ENCODE measurements at places on chromosomes 11 and 22.

DNA sequence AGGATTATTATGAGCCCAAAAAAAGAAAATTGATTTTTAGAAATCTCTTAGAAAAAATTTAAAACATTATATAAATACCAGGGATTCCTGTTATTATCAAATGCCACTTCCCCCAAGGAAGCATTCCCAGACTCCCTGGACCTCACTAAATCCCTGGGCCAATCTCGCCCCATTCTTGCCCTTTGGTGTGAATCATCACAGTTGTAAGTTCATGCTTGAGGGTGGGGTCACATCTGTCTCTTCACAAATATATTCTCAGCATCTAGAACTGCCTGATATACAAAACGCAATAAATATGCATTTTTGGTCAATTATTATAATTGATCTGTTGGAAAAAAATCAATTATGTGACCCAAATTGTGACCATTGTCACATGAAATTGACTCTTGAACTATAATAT is 8.3 kb upstream of the OR4D6 start:
- no peak for DNase-seq

GRCh38 chr11:90601261-90601660 is 378.4 kb upstream of the CHORDC1 start:
- no peak for DNase-seq

GRCh38 chr11:206002-206384 is 1.2 kb downstream of the BET1L start:
- DNase-seq, result no peak

DNA sequence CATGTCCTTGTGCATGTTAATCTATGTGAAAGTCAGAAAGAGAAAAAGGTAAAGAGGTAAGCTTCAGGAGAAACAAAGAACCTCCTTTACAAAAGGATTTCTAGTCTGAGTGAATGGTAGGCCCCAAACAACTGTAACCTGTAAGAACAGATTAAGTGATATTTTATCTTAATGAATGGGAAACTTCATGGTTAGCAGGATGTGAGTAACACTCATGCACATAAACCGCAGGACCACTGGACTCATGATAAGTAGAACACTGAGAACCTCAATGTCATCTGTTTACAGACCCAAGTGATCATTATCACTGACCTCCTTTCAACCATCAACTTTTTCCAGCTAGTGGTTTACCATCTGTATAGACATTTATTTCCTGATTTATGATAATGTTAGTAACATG is 19.9 kb downstream of the OR8G5 start:
- DNase-seq, result no peak

DNA sequence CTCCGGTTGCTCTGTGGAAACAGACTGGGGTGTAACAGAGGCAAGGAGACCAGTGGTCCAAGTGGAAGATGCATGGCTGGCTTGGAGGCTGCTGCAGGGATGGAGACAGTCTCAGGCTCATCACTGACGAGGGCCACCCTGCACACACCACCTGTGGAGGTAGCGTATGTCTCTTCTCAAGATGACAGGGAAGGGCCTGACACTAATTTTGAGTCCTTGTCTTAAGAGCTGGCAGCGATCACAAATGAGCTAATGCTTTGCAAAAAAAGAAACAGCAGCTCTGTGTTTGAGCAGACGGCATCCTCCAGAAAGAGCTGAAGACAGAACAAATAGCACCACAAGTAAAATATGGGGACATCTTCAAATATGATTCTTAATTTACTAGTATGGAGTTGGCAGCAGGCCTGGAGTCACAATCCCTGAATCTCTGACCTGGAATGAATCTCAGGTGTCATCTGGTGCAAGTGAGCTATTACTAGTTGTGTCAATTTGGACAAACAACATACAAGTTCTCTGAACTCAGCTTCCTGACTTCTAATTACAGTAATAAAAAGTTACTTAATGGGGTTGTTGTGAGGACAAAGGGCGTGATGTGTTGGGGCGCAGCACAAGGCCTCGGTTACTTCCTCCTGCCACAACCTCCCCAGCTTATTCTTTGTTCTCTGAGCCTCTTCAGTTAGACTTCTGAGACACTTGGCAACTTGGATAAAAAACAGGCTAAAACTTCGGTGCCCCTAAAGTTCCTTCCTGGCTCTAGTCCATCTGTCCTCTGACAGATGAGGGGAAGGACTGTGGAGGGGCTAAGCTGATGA is 95.2 kb upstream of the BID start:
- no peak for DNase-seq

- DNase-seq, result no peak
Observed at GRCh38 chr11:460331-461199, 10.5 kb downstream of the PTDSS2 start.

GRCh38 chr11:47536915-47537314 is 16.0 kb downstream of the CELF1 start:
- no peak for DNase-seq

GRCh38 chr11:61540528-61540927 is 32.0 kb downstream of the LRRC10B start:
- DNase-seq, result no peak

- DNase-seq, result peak; percentile 51
Observed at GRCh38 chr11:11028017-11028692, 170.3 kb upstream of the ZBED5 start.

DNA sequence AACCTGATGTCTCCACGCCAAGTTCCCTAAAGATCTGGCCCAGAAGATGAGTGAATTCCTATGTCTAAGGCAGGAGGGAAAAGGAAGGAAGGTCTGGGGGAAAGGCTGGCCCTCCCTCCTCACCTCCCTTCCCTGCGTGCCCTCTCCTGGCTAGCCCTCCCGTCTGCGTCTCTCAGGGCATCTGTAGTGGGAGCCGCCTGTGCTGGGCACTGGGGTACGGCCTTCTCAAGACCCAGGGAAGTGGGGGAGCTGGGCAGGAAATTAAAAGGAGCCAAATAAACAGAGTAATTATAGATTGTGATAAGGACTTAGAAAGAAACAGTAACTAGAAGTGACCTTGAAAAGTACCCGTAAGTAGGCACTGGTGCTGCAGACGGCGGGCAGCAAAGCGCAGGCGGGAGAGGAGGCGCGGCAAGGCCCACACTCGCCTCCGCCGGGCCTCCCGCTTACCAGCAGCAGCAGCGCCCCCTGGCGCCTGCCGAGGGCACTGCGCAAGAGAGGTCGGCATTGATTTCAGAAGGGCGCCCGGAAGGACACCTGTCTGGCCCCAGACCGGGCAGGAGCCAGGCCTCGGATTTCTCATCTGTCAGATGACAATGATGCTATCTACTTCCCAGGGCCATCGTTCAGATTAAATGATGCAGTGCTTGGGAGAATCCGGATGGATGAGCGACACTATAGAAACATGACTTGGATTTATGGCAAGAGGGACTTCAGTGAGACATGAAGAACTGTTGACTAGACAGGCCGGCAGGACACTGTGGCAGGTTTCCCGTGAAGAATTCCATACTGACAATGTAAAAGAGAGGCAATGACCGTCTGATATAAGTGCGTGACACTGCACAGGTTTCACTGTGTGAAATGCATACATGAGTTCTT is 7.3 kb downstream of the KCNJ1 start:
- DNase-seq, result no peak

GRCh38 chr11:12215181-12215593 is 104.8 kb downstream of the MICAL2 start:
- no peak for DNase-seq

DNA sequence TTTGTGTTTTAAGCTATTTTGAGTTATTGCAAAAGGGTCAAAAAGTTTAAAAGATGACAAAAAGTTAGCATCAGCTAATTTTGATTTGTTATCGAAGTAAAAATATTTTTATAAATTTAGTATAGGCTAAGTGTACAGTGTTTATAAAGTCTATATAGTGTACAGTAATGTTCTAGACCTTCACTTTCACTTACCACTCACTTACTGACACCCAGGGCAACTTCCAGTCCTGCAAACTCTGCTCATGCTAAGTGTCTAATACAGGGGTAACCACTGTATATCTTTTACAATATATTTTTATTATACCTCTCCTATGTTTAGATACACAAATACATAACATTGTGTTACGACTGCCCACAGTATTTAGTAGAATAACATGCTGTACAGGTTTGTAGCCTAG is 59.7 kb downstream of the PDGFD start:
- no peak for DNase-seq

GRCh38 chr11:133156986-133157745 is 375.1 kb downstream of the OPCML start:
- DNase-seq, result no peak

GRCh38 chr22:30291058-30291892 is 2.0 kb upstream of the CASTOR1 start:
- DNase-seq, result no peak

DNA sequence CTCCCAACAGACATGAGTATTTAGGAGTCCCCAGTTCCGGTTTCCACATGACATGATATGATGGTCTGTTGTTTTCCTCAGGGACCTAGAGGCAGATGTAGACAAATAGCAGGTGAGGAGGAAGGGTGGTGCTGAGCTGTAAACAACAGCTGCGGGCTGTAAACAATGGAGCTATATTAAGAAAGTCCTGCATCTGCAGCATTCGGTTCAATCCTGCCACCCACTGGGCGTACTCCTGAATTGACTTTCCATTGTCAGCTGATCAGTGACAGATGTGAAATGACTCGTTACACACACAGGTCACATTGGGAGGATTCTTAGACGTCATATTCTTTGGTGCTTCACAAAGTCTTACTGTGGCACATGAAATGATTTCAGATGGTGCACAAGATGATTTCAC is 26.8 kb upstream of the RAG1 start:
- DNase-seq, result peak; percentile 15

DNA sequence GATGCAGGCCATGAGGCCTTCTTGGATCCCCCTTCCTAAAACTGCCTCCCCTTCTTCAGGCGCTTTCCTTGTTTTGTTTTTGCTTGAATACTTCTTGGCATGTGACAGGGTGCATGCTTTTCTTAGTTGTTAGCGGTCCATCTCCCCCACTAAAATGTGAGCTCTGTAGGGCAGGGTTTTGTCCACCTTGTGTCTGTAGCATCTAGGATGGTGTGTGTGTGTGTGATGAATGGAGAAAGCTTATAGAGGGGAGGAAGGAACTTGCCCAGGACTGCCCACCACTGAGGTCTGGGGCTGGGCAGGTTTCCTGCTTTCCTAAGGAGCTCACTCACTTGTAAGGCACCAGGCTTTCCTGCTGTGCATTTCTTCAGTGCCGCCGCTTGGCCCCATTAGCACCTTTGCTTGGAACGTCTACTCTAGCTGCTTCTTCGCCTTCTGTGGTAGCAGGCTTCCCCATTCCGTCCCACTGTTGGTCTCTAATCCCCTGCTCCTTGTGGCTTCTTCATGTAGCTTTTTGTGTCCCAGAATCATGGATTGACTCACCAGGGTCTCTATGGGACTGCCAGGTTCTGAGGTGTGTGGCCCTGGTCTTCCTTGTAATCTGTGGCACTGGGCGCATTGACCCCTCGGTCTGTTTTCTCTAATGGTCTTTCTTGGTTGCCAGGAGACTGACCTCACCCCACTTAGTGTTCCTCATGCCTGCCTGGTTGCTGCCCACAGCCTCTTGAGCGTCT is 3.3 kb downstream of the DGCR8 start:
- no peak for DNase-seq

- DNase-seq, result no peak
Observed at GRCh38 chr22:30392661-30393321, 4.0 kb upstream of the SEC14L2 start.

- no peak for DNase-seq
Observed at GRCh38 chr22:35638410-35638809, 9.8 kb upstream of the APOL6 start.

DNA sequence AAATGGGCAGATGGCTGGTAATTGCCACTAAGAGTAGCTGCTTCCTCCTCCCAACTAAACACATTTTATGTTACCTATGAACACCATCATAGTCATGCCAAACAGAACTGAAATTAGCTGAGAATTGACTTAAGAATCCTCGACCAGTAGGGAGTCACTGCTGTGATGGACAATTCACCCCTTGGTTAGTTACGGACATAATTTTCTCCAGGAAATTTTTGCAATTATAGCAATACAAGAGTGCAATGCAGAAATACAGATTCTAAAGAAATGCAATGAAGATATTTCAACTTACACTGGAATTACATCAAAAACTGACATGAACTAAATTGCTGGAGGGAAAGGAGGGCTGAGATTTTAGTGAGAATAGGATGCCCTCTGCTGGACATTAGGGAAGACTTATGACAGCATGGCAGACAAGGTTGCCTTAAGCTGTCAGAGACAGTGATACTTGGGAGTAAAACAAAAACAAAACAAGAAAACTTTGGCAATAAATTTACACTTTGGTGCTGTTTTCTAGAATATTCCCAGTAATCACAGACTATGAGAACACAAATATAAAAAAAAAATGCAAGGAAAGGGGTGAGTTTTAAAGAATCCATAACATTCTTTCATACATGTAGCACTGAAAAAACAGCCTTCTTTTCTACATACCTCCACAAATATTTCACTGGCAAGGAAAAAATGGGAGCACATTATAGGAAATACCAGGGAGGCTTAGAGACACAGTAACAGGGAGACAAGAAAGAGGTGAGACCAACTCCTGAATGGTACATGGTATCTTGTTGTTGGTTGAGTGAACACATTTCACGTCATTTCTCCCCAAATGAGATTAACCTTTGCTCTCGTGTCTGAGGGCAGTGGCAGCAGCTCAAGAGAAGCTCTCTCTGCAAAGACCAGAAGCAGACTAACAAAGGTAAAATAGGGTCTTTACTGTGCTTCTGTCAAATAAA is 11.2 kb upstream of the PPP2R1B start:
- peak; percentile 87 for DNase-seq

GRCh38 chr22:22995166-22995565 is 75.2 kb upstream of the GNAZ start:
- no peak for DNase-seq

DNA sequence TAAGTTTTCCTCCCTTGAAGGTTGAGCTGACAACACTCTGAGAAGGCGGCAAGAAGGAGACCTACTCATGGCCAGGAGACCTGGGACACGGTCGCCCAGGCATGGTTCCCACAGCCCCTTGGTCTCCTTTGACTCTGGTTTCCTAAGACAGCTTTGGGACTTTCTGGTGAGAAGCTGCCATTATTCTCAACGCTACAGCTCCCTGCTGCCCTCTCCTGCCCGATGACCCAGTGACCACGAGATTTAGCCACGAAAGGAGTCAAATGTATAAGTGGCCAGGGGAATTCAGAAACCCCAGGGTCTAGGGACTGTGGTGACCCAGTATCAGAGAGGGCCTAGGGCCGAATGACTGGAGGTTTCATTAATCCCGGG is 699 bp upstream of the SDF2L1 start:
- DNase-seq, result no peak

- no peak for DNase-seq
Observed at GRCh38 chr11:120129570-120129969, 8.3 kb downstream of the TRIM29 start.

Measured in HTR-8/SVneo (cell line).